NAMALWA (cell line): ENCODE measurements at places on chromosomes 12 and 14.

GRCh38 chr12:19288161-19288560, 151.1 kb upstream of the AEBP2 start:
- no peak for DNase-seq

DNA sequence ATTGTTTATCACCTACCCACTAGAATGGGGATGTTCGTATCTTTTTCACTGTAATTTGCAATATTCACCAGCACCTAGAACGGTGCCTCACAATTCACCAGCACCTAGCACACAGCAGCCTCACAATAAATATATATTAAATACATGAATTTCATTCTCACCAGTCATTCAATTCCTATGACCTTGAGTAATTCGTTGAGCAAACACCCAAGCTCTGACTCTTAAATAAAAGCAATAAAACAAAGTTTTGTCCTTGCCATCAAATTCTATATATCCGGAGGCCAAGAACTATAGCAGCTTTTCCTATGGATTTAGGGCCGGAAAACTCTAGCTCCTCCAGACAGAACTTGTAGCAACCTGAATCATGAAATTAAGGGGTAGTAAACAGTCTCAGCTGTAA, 981 bp downstream of the VTI1B start:
- no peak for DNase-seq

GRCh38 chr12:76037130-76038103, 5.8 kb upstream of the PHLDA1 start:
- peak; percentile 86 for DNase-seq

- peak; percentile 89 for DNase-seq
Measured at GRCh38 chr12:109844983-109845823, 12.0 kb upstream of the TRPV4 start.

GRCh38 chr12:123939716-123940626, 32.7 kb downstream of the CCDC92 start:
- DNase-seq: no peak

DNA sequence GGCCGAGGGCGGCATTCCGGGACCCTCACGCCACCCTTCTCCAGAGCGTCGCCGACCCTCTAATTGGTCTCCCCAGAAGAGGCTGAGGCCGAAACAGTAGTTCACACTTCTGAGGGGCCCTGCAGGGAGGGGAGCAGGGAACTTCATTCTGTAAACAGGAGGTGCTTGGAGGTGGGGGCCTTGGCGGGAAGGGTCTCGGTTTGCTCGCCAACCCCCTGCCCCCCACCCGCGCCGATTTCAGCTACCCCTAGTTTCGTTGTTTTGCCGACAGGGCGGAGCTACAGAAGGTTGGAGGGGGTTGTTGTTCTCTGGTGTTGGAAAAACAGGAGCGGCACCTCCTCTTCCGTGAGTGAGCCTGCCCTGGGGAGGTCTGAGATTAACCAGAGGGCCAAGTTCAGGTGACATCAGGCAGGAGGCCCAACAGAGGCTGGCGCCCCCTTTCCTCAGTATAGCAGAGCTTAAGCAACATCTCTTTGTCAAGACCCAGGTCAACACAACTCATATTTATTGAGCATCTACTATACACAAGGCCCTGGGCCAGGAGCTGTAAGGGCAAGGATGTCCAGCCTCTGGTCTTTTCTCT, 682 bp downstream of the ERBB3 start:
- no peak for DNase-seq

GRCh38 chr12:97181571-97182265, 274.7 kb downstream of the NEDD1 start:
- DNase-seq: no peak

- no peak for DNase-seq
Measured at GRCh38 chr12:25421651-25422167, 131.4 kb downstream of the LMNTD1 start.

- peak; percentile 13 for DNase-seq
Measured at GRCh38 chr12:23887055-23887835, 62.2 kb downstream of the SOX5 start.

DNA sequence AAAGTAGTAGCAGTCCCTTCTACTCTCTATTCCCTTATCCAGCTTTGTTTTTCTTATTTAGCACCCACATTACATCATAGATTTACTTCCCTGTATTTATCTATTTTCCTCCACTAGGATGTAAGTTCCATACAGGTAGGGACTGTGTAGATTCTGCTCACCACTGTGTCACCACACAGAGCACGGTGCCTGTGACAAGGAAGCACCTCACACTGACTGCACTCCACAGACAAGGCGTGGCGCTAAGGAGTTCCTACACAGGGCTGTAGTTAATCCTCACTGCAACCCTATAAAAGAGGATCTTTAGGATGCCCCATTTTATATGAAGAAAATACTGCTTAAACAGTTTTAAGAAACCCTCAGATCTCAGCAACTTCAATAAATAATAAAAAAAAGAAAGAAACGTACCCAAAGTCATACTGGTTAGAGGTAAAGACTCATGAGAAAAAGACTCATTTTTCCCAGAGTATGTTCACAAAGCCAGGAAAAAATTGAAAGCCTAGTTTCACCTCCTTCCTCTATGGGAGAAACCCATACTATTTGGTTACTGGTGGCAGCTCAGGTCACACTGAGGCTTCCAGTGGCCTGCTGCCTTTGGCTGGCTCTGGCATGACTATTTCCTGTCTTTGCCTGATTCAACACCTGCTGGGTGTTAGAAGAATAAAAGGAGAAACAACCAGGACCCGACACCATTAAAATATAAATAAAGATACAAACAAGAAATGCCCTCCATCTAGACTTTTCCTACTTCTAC, 36.9 kb downstream of the RAD9B start:
- no peak for DNase-seq

GRCh38 chr12:46303039-46303666, 34.3 kb upstream of the SLC38A1 start:
- DNase-seq: peak; percentile 53

- DNase-seq: no peak
Measured at GRCh38 chr12:16499611-16500010, 106.4 kb downstream of the LMO3 start.

DNA sequence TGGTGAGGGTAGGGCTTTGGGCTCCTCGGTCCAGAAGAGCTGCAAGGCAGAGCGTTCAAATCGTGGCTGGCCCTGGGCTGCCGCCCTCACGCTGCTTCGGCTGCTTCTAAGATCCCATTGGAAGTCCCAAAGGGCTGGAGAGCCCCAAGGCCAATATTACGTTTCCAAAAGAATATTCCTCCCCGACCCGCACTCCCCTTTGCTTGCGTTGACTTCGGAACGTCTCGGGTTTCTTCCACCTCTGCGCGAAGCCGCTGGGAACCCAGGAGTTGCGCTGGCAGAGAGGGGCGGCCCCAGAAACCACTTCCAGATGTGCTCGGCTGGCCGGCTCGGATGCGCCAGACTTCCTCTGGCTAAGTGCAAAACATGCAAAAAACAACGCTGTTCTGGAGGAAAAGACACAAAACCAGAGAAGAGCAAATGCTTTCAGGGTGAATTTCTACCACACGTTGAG, at the start of gene GLT8D2:
Gene GLT8D2, minus strand, starts transcription at position 285 of the 454 bp plus-strand sequence. CDS start 30,539 bp downstream, outside the sequence.
- no peak for DNase-seq

- DNase-seq: no peak
Measured at GRCh38 chr12:64808110-64808509, 16.3 kb upstream of the TBC1D30 start.

DNA sequence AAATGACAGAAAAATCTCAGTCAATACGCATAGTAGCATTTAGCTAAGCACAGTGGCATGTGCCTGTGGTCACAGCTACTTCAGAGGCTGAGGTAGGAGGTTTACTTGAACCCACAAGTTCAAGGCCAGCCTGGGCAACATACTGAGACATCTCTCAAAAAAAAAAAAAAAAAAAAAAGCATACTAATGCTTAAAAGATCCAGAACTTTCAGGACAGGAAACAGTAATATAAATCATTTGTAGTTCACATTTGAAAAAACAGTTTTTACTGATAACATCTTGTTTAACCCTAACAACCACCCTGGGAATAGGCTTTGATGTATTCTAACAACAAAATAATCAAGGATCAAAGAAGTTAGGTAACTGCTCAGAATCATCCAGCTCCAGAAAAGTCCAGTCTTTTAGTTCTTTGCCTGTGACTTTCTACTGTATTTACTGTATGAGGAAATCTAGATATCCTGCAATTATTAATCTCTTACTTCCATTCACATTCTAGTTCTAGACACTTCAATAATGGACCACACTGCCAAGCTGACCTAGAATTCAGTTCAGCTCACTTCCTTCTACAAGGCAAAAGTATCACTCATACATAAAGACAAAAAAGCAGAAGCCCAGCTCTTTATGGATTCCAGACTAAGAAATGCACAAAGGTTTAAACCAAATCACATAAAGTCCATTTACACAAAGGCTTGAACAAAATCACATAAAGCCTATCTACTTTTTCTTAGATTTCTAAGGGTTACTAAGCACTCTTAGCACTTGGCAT, 28.5 kb downstream of the PAWR start:
- DNase-seq: no peak

GRCh38 chr14:75714991-75715390, 53.9 kb downstream of the TTLL5 start:
- no peak for DNase-seq

- no peak for DNase-seq
Measured at GRCh38 chr14:68241862-68242487, 422.4 kb downstream of the RAD51B start.

DNA sequence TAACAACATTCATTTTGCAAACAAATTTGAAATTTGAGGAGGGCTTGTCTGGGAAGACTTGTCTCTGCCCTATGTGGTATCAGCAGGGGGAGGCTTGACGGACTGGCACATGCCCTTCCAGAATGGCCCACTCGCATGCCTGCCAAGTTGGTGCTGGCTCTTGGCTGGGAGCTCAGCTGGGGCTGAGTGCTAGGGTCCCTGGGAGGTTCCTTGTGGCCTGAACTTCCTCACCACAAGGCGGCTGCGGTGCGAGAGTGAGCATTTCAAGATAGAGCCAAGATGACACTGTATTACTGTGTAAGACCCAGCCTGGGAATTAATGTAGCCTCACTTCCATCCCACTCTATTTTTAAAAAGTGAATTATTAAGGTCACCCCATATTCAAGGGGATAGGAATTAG, 271.6 kb upstream of the PLEKHG7 start:
- peak; percentile 57 for DNase-seq

- no peak for DNase-seq
Measured at GRCh38 chr12:90682398-90682797, 272.6 kb downstream of the CCER1 start.

DNA sequence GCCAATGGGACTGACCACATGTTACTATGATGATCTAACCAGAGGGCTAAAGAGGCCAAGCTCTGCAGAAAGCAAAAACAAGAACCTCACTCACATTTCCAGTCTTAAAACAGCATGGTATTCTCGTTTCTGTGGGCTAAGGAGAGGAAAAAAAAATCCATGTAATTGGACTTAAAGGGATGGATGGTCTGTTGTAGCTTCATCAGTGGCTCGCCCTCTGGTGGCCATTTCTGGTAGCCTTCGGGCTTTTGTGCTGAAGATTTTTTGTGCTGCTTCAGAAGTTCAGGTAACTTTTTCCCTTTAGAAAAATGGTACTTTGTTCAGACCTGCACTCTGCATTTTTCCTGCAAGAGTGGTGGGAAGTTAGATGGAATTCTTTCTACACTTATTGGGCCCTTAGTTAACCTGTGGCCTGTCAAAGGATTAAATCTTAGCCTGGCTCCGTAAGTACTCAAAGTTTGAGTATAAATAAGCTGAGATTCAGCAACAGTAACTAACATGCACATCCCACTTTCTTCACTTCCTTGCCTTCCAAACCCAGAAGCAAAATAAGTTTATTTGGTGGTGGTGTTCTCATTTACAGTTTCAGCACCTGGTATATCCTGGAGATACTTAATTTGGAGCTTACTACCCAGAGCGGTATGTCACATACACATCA, 22.3 kb downstream of the DCAF4 start:
- peak; percentile 49 for DNase-seq

DNA sequence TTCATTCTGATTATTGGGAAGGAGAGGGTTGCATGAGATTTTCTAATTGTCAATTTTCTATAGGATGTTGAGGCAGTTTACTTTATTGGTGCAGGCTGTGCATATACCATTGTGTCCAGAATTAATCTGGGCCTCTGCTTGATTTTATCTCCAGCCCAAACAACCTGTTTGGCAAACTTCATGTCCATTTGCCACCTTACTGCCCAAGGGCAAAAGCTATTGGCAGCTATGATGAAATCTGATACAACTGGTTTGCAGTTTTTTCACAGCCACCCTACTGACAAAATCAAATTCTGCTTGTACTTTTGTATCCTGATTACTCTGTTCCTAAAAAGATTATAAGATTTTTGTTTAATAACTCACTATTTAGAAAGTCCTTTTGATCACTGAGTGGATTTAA, 789.2 kb upstream of the FBXO33 start:
- no peak for DNase-seq

- DNase-seq: no peak
Measured at GRCh38 chr12:57874166-57875108, 27.9 kb upstream of the CTDSP2 start.
